ENCODE measurements at places on chromosomes 1 and 21. TPM values are rescaled to one million over a fixed set of nuclear protein-coding genes. Genes with fewer than 3 reads are reported as not detected.

DNA sequence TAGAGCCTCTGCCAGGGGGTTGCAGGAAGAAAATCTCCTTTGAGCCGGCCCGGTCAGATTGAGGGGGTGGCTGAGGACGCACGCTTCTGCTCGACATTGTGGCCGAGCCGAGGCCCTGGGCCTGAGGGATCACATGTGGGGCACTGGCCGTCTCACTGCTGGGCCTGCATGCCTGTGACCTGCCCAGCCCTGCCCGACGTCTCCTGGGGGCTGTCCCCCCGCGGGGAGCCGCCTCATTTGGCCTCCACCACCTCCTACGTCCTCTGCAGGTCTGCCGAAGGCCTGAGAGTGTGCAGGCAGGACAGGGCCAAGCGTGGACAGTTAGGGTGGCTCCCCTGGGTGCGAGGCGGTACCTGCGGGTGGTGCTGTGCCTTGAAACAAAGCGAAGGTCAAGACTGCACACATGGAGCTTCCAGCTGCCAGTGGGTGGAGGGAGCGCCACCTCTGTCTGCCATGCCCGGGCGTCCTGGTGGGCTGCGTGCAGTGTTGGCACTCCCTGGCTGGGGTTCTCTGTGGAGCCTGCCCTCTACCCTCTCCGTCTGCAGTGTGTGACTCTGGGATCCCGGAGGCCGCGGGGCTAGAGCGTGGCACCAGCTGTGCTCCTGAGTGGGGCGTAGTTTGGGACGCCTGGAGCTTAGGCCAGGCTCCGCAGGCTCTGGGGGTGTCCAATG, 51.7 kb downstream of the PCNT start:
- no peak overlapping the region for H3K27ac ChIP-seq
- no peaks in the 10 kb centered on the region for H3K27me3 ChIP-seq
- no peak for DNase-seq
- H3K4me1 ChIP-seq: no peaks in the 10 kb centered on the region
- no peaks in the 10 kb centered on the region for H3K36me3 ChIP-seq
- no peak overlapping the region for H3K4me3 ChIP-seq

DNA sequence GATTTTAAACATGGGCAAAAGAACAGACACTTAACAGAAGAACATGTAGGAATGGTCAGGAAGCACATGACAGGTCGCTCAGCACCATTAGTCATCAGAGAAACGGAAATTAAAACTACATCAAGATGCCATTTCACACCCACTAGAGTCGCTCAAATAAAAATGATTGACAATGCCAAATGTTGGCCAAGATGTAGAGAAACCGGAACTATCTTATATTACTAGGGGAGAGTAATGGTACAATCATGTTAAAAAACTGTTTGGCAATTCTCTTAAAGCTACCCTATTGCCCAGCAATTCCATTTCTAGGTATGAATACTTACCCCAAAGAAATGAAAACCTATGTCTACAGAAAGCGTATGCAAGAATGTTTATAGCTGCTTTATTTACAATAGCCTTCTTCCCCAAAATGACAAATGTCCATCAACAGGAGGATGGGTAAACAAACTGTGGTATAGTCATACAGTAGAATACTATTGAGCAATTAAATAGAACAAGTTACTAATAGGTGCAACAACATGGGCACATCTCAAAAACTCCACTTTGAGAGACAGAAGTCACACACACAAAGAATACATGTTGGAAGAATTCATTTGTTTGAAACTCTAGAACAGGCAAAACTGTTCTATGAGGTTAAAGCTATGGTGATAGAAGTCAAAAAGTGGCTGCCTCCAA, 92.8 kb downstream of the ETS2 start:
- no peak overlapping the region for H3K27ac ChIP-seq
- no peak for DNase-seq
- H3K27me3 ChIP-seq: no peaks in the 10 kb centered on the region
- H3K36me3 ChIP-seq: no peaks in the 10 kb centered on the region

DNA sequence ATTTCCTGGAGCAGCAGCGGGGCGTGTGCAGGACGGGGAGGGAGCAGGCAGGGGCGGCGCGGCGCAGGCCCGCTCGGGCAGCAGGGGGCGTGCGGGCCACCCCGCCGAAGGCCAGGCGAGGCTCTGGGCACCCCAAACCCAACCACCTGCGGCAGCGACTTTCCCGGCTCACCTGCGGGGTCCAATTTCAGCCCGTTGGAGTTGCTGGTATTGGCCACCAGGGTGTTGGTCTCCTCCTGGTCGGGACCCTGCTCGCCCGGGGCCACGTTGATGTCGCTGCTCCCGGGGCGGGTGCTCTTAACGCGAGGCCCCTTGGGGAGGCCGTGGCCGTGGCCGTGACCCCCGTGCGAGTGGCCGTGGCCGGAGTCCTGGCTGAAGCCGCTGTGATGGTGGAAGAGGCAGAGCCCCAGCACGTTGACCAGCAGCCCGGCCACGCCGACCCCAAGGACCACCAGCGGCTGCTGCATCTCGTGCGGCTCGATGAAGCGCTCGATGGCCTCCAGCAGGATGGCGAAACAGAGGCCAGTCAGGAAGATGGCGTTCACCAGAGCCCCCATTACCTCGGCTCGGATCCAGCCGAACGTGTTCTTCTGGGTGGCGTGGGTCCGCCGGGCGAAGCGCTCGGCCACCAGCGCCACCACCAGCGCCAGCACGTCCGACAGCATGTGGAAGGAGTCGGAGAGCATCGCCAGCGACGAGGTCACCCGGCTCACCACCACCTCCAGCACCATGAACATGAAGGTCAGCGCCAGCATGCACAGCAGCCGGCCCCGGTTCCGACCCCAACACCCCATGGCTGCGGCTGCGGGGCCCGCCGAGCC, 932 bp downstream of the SLC30A1 start:
- H3K4me3 ChIP-seq: peak overlapping the region; percentile 88
- H3K27me3 ChIP-seq: no peaks in the 10 kb centered on the region
- H3K4me1 ChIP-seq: peaks cover 82% of the 10 kb centered on the region
- peak; percentile 96 for DNase-seq
- H3K27ac ChIP-seq: peak overlapping the region; percentile 99
- H3K36me3 ChIP-seq: peaks cover 5% of the 10 kb centered on the region

DNA sequence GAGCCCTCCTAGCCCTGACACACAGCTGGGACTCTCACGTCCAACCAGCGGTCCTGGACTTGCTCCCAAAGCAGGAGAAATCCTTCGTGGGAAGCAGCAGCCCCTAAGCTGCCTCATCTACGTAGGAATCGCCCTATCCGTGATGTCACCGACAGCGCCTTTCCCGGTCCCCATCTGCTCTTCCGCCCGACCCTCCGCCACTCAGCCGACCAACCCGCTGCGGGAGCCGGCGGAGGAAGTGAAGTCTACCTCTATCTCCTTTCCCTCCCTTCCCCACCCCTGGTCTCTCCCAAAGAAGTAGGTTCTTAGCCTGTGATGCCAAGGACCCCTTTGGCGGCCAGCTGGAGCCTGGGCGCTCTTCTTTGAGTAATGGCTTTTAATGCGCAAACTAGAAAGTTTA, 272.1 kb downstream of the FAM72C start:
- no peak overlapping the region for H3K27ac ChIP-seq
- peaks cover 26% of the 10 kb centered on the region for H3K27me3 ChIP-seq
- no peak overlapping the region for H3K4me3 ChIP-seq
- H3K36me3 ChIP-seq: no peaks in the 10 kb centered on the region
- DNase-seq: no peak

Gene FALEC
- total RNA-seq: 1.9 TPM

Gene SAMSN1
- 79.2 TPM for total RNA-seq

GRCh38 chr1:244964112-244964971, 100.0 kb upstream of the HNRNPU start:
- H3K27ac ChIP-seq: peak overlapping the region; percentile 64
- no peaks in the 10 kb centered on the region for H3K36me3 ChIP-seq
- H3K4me1 ChIP-seq: peaks cover 12% of the 10 kb centered on the region
- no peak overlapping the region for H3K4me3 ChIP-seq
- H3K27me3 ChIP-seq: no peaks in the 10 kb centered on the region

DNA sequence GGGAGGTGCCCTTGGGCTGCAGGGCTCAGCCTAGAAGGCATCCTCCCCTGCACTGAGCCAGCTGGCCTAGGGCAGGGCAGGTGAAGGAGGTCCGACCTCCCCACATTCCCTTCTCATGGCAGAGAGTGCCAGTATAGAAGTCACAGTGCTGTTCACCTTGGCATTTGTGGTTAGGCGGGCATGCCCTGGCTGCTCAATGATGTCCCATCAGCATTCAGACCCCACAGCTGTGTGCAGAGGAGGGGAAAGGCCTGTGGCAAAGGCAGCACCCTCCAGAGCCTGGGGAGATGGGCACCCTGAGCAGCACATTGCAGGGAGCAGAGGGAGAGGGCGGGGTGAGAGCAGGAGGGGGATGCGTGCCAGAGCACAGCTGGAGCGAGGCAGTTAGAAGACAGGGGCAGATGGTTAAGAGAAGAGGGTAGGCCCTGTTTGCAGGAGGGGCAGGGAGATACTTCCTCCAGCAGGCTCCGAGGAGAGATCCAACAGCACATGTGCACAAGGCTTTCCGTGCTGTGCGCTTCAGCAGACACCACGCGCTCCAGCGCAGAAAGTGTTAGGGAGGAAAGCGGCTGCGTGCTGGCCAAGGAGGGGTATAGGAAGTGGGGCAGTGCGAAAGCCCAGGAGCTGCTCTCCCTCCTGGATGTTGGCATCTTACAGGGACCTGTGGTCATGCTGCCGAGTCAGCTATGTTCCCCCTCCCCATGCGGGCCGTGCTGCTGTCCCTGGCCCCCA, 43.7 kb upstream of the COL6A1 start:
- no peaks in the 10 kb centered on the region for H3K4me1 ChIP-seq
- peaks cover 20% of the 10 kb centered on the region for H3K36me3 ChIP-seq
- H3K27ac ChIP-seq: no peak overlapping the region
- H3K27me3 ChIP-seq: no peaks in the 10 kb centered on the region
- DNase-seq: peak; percentile 49

All from spleen (tissue), 13 donors.